ENCODE measurements at places on chromosomes 7 and 10.

- DNase-seq, result no peak
These were observed 42.7 kb upstream of the HYAL4 start for GRCh38 chr7:123802249-123802648.

- no peak for DNase-seq
These were observed 51.4 kb downstream of the RBM20 start for GRCh38 chr10:110695539-110695886.

DNA sequence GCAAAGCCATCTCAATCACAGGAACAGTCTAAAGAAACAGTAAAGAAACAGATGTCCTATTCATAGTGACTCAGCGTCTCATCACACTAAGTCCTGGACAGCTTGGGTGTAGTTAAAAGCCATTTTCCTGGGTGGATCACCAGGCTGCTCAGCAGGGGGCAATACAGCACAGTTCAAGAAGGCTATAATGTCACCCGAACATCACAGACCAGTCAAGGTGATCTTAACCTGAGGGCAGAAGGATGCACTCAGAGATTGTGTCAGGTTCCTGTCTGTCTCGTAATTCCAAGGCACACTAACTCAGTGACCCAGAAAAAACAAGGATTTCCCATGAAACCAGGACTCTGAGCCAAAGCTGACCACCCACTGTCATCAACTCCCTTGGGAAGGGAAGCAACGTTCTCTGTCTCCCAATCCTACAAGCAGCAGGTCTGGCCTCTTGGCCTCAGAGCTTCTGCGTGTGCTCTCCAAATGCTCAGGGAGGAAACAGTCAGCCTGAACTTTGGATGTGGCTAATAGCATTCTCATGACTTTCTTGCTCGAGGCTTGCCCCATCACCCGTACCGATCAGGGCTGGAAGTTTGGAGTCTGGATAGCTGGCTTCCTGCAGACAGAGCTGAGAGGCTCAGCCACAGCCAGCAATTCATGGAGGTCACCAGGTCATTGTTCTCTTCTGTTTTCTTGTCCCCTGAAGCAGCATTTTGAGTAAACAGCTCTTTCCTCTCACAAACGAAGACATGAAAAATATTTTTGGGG lies 90.4 kb upstream of the FAM171A1 start:
- no peak for DNase-seq

DNA sequence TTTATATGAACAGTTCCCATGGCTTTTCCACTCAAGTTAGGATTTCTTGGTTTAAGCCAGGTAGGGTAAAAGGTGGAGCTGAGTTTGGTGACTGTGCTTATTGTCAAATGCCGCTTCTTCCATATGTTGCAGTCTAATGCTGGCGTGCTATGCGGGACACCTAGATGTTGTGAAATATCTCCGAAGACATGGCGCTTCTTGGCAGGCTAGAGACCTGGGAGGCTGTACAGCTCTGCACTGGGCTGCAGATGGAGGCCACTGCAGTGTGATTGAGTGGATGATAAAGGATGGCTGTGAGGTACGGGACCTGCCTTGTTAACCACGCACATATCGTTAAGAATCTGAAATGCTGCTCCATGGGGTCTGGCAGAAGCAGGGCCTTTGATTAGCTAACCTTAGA lies 108.4 kb downstream of the FANK1 start:
- no peak for DNase-seq

DNA sequence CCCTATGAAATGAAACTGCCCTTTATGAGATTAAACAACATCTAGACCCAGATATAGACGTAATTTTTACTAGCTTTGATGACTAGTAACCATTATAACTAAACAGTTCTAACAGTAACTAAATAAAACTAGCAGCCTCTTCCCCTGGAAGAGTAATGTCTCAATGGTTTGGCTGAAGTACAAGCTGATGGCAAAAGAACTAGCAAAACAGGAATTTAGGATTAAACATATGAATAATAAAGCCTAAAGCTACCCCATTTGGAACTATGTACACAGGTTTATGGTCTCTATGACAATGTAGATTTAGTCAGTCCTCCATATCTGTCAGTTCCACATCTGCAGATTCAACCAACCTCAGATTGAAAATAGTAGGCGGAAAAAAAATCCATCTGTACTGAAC lies 6.4 kb downstream of the DPY19L1 start:
- no peak for DNase-seq

- no peak for DNase-seq
These were observed 17.9 kb downstream of the FGFBP3 start for GRCh38 chr10:91891125-91892001.

- no peak for DNase-seq
These were observed 46.7 kb upstream of the PLCE1 start for GRCh38 chr10:93947055-93947454.

DNA sequence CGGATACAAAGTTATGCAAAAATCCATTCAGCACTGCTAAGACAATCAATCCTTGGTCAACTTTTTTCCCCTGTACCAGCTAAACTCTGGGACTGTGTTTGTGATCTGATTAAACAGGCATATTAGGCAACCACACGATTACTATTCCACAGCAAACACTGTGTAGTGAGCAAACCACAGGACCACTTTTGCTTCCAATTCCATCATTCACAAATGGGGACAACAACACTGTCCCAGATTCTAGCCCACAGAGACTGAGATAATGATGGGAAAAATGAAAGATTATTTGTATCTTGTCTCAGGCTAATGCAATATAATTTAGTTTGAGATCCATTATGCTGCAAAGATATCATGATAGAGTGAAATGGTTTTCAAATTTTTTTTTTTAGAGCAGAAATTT lies 163.7 kb upstream of the AOAH start:
- DNase-seq, result no peak

DNA sequence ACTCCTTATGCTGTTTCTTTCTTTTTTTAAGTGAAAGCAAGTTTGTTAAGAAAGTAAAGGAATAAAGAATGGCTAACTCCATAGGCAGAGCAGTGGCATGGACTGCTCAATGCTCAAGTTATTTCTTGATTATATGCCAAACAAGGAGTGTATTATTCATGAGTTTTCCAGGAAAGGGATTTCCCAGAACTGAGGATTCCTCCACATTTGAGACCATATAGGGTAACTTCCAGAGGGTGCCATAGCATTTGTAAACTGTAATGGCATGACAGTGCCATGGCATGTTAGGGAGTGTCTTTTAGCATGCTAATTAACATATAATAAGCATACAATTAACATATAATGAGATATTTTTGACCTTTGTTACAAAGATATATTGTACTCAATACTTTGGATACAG lies 1034.5 kb upstream of the PHF14 start:
- DNase-seq, result no peak

- no peak for DNase-seq
These were observed 88.2 kb downstream of the ELFN1 start for GRCh38 chr7:1758028-1758858.

DNA sequence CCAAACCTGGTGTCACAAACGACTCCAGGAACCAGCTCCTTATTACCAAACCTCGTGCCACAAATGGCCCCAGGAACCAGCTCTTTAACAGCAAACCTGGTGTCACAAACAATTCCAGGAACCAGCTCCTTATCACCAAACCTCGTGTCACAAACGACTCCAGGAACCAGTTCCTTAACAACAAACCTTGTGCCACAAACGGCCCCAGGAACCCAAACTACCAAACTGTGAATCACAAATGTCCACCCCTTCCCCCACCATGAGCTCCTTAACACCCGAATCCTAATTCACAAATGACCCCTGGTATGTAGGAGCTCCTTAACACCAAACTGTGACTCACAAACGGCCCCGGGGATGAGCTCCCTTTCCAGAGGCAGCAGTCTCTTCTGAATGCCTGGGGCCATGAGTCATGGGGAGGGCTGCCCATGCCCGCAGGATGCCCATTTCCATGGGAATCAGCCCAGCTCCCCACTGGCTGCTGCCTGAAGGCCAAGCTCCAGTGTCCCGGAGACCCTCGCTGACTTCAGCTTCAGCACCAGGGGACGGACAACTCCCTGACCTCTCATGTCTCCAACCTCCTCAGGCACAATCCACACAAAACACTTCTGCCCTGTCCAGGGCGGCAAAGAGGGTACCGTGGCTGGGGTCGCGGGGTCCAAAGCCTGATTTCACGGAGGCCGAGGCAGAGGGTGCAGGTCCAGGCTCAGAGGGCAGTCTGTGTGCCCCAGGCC lies 213.1 kb downstream of the ELFN1 start:
- DNase-seq, result no peak

GRCh38 chr10:89296220-89296648 lies 5.6 kb upstream of the IFIT2 start:
- DNase-seq, result no peak

- DNase-seq, result no peak
These were observed 35.3 kb upstream of the SEPHS1 start for GRCh38 chr10:13383399-13383761.

- DNase-seq, result no peak
These were observed 50.9 kb upstream of the PDLIM1 start for GRCh38 chr10:95341716-95342130.

GRCh38 chr10:116272440-116273283 lies at the start of gene GFRA1:
Gene GFRA1, minus strand, starts transcription at chr10:116273206. Its CDS starts 1,177 bp downstream, at chr10:116272029.
- no peak for DNase-seq

GRCh38 chr10:131635564-131636015 lies 265.2 kb upstream of the PPP2R2D start:
- DNase-seq, result no peak

GRCh38 chr7:103704701-103705100 lies 258.7 kb upstream of the SLC26A5 start:
- DNase-seq, result no peak

- DNase-seq, result no peak
These were observed 9.2 kb downstream of the CPA2 start for GRCh38 chr7:130275826-130276297.

DNA sequence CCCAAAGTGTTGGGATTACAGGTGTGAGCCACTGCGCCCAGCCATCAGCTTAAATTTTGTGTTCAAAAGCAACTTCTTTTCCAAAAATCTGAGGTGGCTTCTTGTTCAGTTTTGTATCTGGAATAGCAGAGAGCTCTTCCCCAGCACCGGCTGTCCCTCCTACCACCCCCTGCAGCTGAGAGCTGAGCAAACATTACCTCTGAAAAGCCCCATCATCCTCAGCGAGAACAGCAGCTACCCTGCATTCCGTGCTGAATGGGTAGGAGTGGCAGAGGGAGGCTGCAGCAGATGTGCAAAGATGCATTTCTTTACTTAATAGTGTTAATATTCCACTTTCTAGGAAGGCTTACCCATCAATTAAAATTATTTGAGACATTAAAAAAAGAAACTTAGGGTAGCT lies 31.8 kb downstream of the CCM2 start:
- DNase-seq, result no peak

GRCh38 chr10:60707841-60708240 lies 70.4 kb upstream of the CDK1 start:
- no peak for DNase-seq

- DNase-seq, result no peak
These were observed 67.7 kb downstream of the TACR2 start for GRCh38 chr10:69348816-69349541.

GRCh38 chr10:71603150-71603549 lies 116.4 kb downstream of the C10orf105 start:
- DNase-seq, result no peak

DNA sequence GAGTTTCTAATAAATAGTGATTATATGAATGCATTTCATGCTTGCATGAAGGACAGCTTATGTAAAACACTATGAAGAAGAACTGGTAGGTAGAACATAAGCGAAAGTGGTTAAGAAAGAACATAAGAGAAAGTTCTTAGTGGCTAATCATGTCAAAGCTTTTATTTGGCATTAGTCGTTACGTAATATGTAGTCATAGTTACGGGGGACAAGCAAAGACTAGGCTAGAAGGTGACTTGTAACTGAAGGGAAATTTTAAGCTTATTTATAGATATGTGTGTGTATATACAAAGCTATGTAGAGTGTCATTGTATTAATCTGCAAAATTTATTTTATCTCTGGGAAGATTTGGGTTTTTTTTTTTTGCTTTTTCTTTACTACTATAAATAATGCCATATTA lies 36.9 kb downstream of the CAPZA2 start:
- DNase-seq, result no peak

- no peak for DNase-seq
These were observed 5.9 kb downstream of the CPA2 start for GRCh38 chr7:130272381-130273080.

DNA sequence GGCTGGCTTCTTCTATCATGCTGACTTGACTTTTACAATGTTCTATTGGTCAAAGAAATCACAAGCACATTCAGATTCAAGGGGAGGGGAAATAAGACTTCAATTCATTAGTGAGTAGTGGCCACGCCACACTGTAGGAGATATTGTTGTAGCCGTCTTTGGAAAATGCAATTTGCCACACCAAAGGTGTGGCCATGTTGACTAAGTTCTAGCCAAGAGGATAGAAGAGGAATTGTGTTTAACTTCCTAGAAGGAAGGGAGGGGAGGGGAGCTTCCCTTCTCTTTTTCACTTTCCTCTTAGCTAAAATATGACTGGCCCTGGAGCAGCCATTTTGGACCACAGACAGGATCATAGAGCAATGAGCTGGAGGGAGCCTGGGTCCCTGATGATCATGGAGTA lies 3.4 kb upstream of the PRKAR2B start:
- DNase-seq, result no peak

DNA sequence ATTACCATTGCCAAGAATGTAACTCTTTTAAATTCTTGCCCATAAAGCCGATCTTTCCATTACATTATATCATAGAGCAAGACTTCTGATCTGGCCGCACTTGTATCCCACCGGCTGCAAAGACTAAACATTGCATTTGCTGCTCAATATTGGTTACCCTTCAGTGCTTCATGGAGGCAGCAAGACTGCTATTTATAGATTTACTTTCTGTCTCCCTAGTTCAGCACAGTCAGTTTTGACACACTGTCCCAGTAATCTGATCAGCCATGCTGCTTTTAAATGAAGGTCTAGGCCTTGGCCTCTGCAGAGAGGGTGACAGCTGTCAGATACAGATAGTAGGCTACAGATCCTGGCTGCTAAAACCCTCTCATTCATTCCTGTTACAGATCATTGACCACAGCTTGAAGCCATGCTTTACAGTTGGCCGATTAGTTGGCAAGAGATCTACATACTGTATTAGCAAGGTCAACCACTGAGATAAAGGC lies 562.6 kb upstream of the GALNT17 start:
- no peak for DNase-seq

DNA sequence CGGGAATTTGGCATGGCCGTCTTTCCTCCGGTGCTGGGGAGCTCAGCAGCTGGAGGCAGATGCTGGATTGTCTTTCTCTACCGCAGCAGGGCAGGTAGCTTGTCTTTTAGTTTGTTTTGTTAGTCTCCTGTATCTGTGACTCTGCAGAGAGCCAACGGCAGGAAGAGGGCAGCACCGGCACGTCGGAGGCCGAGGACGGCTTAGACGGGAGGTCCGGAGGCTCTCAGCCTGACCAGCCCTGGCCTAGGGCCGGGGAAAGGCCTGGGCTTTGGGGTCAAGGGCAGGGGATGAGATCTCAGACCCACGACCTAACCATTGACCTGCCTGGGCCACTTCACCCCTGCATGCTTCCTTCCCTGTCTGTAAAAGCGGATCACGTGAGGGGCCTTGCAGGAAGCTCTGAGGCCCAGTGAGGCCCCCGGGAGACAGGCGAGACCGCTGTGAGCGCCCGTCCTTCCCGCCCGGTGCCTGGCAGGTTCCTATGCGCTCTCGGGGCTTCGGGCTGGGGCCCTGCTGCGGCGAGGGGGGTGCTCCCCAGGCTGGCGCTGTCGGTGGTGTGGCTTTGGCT lies 72.7 kb downstream of the LHPP start:
- DNase-seq, result no peak

- no peak for DNase-seq
These were observed 290.2 kb upstream of the SEMA3C start for GRCh38 chr7:81209059-81209458.

All from stimulated activated CD8-positive, alpha-beta memory T cell treated with anti-CD3 and anti-CD28 coated beads, Interleukin-7, amount 100 ng/mL, for 1 hour (primary cell).